ENCODE measurements at places on chromosomes 3 and 15.

DNA sequence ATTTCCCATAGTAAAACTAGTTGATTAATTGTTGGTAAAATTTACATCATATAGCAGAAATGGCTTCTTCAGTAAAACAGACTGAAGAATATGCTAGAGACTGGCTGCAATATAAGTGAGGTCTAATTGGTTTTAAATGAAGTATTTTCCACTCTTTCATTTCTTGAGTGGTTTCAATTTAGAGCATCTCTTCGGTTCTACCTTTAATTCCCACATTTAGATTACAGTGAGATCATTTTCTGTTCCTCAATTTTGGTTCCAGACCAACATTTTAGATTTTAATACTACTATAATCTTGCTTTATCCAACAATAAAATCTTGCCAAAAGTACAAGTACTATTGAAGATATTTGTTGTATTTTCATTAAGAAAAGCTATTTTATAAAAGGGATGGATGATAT is 1.0 kb upstream of the LRCH3 start:
- DNase-seq: no peak

GRCh38 chr3:114550165-114550564 is 256.3 kb downstream of the TIGIT start:
- no peak for DNase-seq

DNA sequence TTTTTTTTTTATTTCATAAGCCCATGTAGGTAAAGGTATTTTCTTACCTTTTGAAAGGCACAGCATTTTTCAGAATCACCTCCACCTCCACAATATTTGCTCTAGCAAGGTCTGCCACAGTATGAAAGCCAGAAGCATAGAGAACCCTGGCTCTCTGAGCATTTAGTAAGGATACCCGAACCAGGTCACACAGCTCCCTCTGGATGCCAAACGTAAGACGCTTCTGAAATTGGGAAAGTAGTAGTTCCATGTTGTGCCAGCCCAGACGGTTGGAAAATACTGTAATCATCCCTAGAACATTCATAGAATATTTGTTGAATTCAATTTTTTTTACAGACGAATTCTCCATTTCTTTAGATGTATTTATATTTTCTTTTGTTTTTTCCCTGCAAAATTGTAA is 52.4 kb downstream of the POLQ start:
- DNase-seq: no peak

- DNase-seq: peak; percentile 20
These were observed 801 bp upstream of the NGRN start for GRCh38 chr15:90264671-90265070.

- DNase-seq: no peak
These were observed 34.1 kb downstream of the ADAM10 start for GRCh38 chr15:58715266-58715917.

DNA sequence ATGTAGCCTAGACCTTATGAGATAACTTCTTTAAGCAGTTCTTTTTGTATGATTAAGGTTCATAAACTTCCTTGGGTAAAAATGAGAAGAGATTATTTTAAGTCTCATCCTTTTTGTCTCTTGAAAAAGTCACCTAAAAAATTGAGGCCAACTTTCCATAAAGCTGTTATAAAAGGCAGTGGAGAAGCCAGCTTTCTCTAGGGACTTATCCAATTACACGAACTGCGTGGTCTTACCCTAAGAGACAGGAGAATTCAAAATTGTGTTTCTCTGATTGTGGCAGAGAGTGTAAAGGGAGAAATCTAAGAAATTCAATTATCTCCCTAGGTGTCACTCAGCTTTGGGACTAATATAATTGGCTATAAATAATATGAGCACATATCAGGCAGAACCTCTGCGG is 262.0 kb downstream of the SHOX2 start:
- no peak for DNase-seq

GRCh38 chr3:63724987-63725386 is 72.5 kb downstream of the SNTN start:
- DNase-seq: peak; percentile 74

Data from LHCN-M2 (cell line).